ENCODE measurements at places on chromosomes 3 and 15. TPM values are rescaled to one million over a fixed set of nuclear protein-coding genes. Genes with fewer than 3 reads are reported as not detected.

Gene TM6SF1
- 10.4 TPM for total RNA-seq

Gene OXTR
- total RNA-seq = 1.2 TPM

GRCh38 chr15:29805043-29805707 is 17.1 kb downstream of the TJP1 start:
- peak; percentile 33 for DNase-seq

Gene MESP2
- total RNA-seq = 0.47 TPM

Gene SLCO2A1
- 169 TPM for total RNA-seq

DNA sequence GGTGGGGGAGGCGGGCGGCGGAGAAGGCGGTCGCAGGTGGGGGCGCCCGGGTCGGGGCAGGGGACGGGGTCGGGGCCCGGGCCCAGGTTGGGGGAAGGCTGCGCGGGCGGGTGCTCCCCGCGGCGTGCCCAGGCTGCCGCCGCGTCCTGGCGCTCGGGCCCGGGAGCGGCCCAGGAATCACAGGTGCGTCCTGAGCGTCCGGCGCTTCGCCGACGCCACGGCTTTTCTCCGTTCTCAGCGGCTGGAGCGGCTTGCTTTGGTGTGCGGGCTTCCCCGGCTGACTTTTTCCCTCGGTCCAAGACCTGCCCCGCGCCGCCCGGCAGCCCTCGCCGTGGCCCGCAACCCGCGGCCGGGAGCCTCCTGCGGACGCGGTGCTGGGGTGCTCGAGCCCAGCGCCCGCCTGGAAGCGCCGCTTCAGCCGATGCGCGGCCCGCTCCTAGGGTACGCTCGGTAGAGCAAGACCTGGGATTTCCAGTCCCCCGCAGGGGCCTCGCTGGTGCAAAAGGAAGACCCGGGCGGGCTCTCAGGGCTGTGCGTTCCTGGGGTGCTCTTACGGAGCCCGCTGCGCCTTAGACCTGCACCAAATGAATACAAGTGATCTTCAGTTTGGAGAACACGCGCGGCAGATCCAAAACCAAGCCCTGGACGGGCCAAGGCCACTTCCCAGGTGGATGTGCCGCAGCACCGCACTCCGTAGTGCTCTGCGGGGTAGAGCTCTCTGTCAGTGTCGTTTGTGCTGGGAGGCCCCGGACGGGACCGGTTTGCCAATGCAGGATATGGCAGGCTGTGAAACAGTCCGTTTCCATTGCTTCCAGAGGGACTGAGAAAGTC is 639 bp downstream of the NIPA1 start:
- peak; percentile 68 for DNase-seq

DNA sequence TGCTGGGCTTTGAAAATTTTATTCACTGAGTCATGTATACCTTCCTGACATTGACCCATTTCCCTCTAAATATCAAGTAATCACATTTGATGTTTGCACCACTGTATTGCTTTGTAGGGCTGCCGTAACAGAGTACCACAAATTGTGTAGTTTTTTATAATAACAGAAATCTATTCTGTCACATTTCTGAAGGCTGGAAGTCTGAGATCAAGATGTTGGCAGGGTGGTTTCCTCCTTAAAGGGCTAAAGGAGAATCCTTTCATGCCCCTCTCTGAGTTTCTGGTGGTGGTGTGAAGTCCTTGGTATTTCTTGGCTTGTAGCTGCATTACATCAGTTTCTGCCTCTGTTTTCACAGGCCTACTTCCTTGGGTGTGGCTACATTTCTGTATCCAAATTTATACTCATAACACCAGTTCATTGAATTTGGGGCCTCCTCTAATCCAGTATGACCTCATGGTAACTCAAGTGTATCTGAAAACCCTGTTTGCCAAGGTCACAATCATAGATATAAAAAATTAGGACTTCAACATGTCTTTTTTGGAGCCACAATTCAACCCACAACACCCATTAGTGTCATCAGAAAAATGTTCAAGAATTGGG is 29.1 kb upstream of the ST6GAL1 start:
- DNase-seq = no peak

Gene TAGLN3
- 0.79 TPM for total RNA-seq

- no peak for DNase-seq
Measured at GRCh38 chr15:42102646-42103235, 8.4 kb upstream of the PLA2G4D start.

DNA sequence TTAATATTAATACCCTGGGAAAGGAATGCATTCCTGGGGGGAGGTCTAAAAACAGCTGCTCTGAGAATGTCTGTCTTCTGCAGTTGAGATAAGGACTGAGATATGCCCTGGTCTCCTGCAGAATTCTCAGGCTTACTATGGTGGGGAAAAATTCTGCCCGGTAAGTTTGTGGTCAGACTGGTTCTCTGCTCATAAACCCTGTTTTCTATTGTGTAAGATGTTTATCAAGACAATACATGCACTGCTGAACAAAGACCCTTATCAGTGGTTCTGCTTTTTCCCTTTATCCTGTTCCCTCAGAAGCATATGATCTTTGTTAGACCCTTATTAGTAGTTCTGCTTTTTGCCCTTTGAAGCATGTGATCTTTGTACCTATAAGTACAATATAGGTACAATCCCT is 494.6 kb downstream of the CNTN6 start:
- DNase-seq = no peak

Gene CCR9
- 0.22 TPM for total RNA-seq

DNA sequence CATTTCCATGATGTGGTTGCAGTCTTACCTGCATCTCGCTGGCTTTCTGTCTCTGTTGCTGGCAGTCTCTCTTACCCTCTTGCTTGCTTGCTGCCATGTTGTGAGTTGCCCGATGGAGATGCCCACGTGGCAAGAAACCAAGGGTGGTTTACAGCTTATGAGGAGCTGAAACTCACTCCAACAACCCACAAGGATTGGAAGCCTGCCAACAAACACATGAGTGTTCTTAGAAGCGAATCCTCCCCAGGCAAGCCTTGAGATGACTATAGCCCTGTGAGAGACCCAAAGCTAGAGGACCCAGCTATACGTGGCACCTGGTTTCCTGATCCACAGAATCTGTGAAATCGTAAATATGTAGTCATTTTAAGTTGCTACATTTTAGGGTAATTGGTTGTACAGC is 490.9 kb upstream of the ADAMTS9 start:
- no peak for DNase-seq

Gene SLC9C1
- total RNA-seq = 1.2 TPM

GRCh38 chr3:88410259-88410658 is 260.5 kb downstream of the C3orf38 start:
- no peak for DNase-seq

Gene KCNMB2
- 4.4 TPM for total RNA-seq

Gene ARHGAP11A
- total RNA-seq = 4.6 TPM

Gene PLA2G4E
- not detected for total RNA-seq

DNA sequence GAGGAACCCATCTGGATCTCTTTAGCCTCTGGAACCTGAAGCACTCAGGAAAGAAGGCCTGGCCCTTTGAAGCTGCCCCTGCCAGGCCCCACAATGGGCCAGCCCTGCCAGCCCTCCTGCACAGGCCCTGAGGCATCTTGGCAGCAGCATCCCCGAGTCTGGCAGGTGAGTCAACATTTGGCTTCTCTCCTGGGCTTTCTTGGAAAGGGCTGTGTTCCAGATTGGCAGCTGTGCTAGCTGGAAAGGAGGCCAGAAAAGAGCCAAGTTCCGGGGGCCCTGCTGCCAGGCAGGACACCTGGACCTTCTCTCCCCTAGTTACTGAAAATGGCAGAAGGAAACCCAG is 187.2 kb downstream of the SHQ1 start:
- no peak for DNase-seq

GRCh38 chr3:14548321-14548729 is 8.2 kb upstream of the GRIP2 start:
- peak; percentile 90 for DNase-seq

Gene PRSS50
- 0.35 TPM for total RNA-seq

DNA sequence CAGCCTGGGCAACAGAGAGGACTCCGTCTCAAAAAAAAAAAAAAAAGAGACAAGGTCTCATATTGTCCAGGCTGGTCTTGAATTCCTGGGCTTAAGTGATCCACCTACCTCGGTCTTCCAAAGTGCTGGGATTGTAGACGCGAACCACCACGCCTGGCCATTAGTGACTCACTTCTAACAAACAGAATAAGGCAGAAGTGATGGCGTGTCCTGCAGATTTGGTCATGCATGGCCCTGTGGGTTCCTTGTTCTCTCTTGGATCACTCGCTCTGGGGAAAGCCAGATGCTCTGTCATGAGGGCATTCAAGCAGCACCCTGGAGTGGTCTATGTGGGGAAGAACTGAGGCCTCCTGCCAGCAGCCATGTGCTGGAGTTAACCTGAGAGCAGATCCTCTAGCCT is 27.4 kb upstream of the TJP1 start:
- no peak for DNase-seq

Gene SKOR1
- total RNA-seq = 0.57 TPM

GRCh38 chr15:67587331-67587730 is 44.8 kb downstream of the MAP2K5 start:
- DNase-seq = no peak

- no peak for DNase-seq
Measured at GRCh38 chr3:159913712-159914414, 74.8 kb upstream of the IL12A start.

- DNase-seq = no peak
Measured at GRCh38 chr15:49843725-49844124, 222.9 kb downstream of the DTWD1 start.

Gene ZBED2
- total RNA-seq = 0.66 TPM

- no peak for DNase-seq
Measured at GRCh38 chr3:14640157-14640562, 11.4 kb upstream of the CCDC174 start.

Gene RYK
- 50.9 TPM for total RNA-seq

GRCh38 chr15:62706317-62706716 is 336.2 kb upstream of the TPM1 start:
- DNase-seq = no peak

DNA sequence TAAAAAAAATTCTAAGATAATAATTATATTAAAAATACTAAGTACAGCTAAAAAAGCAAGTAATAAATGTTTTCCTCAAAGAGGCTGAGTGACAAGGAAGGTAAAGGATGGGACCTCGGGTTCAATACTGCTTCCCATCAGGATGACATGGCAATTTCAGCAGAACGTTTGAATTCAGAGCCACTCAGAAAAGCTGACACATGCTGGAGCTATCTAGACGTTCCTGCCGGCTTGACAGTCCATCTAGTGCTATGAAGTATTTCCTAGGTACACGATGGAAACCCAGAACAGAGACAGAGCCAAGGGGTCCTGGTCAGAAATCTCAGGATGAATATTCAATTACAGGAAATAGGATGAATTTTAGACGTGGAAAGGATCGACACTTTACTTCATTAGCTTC is 361.8 kb downstream of the FGF12 start:
- DNase-seq = no peak

Gene SLC2A2
- 12.6 TPM for total RNA-seq

Gene THBS1
- 377 TPM for total RNA-seq

GRCh38 chr3:110246796-110247376 is 824.7 kb upstream of the NECTIN3 start:
- no peak for DNase-seq

DNA sequence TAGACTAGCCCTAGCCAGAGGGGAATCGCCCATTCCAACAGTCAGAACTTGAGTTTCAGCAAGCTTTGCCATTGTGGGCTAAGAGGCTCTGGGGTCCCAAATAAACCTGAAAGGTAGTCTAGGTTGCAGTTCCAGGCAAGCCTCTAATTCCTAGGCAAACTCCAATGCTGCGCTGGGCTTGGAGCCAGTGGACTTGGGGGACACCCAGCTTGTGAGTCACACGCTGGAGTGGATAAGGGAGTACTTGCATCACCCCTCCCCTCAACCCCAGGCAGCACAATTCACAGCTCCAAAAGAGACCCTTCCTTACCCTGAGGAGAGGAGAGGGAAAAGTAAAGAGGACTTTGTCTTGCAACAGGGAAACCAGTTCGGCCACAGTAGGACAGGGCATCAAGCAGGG is 105.2 kb upstream of the DPPA4 start:
- DNase-seq = no peak

Gene FAM227B
- total RNA-seq = 11.7 TPM

Gene GXYLT2
- 3.8 TPM for total RNA-seq

DNA sequence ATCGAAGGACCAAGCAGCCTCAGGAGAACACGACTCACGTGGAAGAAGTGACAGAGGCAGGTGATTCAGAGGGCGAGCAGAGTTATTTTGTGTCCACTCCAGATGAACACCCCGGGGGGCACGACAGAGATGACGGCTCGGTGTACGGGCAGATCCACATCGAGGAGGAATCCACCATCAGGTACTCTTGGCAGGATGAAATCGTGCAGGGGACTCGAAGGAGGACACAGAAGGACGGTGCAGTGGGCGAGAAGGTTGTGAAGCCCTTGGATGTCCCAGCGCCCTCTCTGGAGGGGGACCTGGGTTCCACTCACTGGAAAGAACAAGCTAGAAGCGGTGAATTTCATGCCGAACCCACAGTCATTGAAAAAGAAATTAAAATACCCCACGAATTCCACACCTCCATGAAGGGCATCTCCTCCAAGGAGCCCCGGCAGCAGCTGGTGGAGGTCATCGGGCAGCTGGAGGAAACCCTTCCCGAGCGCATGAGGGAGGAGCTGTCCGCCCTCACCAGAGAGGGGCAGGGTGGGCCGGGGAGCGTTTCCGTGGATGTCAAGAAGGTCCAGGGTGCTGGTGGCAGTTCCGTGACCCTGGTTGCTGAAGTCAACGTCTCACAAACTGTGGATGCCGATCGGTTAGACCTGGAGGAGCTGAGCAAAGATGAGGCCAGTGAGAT is 26.0 kb downstream of the SYNM start:
- DNase-seq = no peak

GRCh38 chr3:17632401-17633100 is 109.9 kb downstream of the TBC1D5 start:
- no peak for DNase-seq

Gene UROC1
- total RNA-seq = not detected

Gene NRG4
- 0.35 TPM for total RNA-seq

DNA sequence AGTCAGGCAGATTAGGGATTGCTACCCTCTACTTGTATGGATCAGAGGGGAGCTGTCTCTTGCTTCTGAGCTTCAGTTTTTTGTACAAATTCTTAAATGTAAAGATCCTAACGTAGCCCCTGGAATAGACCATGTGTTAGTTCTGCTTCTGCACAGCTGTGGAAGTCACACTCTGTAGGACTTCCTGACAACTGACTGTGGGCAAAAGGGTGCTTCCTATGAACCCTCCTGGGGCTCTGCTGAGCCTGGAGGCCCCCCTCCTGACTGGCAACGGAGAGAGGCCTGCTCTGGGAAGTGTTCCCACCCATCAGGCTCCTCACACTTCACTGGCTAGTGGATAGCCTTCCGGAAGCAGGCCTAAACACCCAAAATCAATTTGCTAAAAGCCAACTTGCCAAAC is 131.0 kb downstream of the RPLP1 start:
- no peak for DNase-seq

Gene SLC15A2
- 21.8 TPM for total RNA-seq

Data from kidney (tissue), 22 donors.